ENCODE measurements at places on chromosomes 2 and 18.

GRCh38 chr2:112924821-112925220 lies 13.9 kb downstream of the IL37 start:
- DNase-seq, result no peak

GRCh38 chr2:222732489-222733178 lies 61.2 kb downstream of the MOGAT1 start:
- no peak for DNase-seq

- DNase-seq, result no peak
Observed at GRCh38 chr2:54473851-54474250, 17.7 kb downstream of the SPTBN1 start.

GRCh38 chr2:224359569-224359968 lies 42.3 kb downstream of the FAM124B start:
- no peak for DNase-seq

DNA sequence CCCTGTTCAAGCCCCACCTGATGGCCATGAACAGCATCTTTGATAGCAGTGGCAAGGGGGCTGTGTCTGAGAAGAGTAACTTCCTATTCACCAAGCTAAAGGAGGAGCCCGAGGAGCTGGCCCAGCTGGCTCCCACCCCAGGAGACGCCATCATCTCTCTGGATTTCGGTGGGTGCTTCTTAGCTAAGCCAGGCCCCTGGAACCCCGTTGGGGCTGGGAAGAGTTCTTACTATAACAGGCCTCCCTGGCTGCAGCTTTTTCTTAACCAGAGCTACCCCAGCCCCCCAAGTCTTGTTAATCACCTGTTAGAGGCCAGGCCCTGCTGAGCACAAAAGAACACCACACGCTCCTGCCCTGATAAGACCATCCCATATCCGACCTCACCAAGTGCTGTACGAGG lies 79.4 kb downstream of the EPAS1 start:
- DNase-seq, result no peak

GRCh38 chr2:160399880-160400279 lies 93.7 kb downstream of the RBMS1 start:
- DNase-seq, result no peak

DNA sequence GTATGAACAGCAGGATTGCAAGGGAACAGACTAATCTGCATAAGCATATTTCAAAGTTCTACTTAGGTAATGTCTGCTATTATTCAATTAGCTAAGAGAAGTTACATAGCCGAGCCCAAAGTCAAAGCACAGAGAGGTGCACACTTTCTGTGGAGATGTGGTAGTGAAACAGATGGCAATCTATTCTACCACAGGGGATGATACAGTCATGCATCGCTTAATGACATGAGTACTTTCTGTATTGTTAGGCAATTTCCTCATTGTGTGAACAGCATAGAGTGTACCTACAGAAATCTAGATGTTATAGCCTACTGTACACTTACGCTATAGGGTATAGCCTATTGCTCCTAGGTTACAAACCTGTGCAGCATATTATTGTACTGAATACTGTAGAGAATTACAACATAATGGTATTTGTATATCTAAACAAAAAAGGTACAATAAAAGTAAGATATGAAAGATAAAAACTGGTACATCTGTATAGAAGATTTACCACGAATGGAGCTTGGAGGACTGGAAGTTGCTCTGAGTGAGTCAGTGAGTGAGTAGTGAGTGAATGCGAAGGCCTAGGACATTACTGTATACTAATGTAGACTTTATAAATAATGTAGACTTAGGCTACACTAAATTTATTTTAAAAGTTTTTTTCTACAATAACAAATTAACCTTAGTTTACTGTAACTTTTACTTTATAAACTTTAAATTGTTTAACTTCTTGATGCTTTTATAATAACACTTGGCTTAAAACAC lies 197.6 kb downstream of the MBD5 start:
- DNase-seq, result no peak

DNA sequence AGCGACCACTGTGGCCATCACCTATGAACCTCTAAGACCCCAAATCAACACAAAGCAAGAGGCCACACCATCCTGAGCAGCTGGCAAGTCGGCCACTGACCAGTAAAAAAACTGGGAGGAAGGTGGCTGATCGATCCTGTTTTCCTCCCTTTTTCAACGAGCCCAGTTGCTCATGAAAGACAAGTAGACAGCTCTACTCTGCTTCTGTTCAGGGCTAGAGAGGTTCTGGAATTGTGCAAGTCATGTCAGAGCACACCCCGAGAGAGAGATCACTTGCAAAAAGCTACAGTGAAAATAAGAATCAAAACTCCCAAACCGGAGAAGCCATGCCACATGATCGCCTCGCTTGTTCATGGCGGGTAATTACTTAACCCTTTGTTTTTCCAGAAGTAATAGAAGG lies 34.6 kb downstream of the ZNF516 start:
- DNase-seq, result no peak

GRCh38 chr18:2027016-2027415 lies 544.3 kb downstream of the METTL4 start:
- no peak for DNase-seq

DNA sequence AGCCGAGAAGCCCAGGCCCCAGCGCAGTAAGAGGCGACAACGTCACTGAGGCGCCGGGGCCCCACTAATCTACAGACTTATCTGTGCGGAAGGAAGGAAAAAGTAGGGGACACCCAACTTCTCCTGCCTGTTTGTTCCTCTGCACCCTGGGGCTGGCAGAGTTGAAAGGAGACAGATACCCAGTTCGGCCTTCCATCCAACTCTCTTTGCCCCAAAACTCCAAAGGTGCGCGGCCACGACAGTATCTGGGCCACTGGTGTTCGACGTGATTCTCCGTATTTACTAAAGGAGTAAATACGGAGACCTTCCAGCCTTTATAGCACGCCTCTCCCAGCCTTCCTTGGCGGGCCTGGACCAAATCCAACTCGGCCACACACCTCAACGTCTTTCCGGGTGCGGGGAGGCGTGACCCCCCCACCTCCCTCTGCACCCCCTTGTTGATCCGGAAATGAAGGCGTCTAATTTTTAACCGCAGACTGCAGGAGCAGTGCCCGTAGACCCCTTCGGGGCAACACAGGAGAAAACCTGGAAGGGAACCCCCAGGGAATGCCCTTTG lies 1.6 kb downstream of the SMAD7 start:
- DNase-seq, result peak; percentile 77

DNA sequence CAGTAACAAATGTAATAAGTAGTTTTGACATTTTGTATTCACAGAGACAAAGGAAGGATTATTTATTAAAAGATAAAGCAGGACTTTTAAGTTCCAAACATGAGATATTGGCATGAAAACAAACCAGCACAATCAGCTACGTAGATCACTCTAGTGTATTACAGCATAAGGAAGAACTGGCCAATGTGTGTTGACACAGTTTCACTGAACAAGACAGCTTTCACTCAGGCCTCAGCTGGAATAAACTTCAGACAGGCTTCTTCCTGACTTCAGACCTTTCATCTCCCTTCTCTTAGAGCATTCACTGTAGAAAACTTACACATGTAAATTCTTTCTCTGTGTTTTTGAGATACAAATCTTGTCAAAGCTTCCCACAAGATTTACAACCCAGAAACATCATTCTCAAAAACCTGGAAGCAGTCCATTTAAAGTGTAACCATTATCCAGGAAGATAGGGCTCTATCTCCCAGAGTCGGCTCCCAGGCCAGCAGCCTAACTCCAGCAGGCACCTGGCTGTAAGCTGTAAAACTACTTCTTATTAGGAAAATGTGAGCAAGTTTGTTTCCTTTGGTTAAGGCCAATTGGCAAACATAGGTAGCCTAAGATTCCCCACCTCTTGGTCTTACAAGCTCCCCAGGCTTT lies 768.3 kb upstream of the CDH7 start:
- DNase-seq, result no peak

DNA sequence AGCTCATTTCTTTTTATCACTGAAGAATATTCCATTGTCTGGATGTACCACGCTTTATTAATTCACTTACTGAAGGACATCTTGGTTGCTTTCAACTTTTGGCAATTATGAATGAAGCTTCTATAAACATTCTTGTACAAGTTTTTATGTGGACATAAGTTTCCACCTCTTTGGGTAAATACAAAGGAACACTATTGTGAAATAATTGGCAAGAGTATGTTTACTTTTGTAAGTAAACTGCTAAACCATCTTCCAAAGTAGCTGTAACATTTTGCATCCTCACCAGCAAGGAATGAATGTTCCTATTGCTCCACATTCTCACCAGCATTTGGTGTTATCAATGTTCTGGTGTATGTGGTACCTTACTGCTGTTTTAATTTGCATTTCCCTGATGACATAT lies 15.8 kb upstream of the VWC2L start:
- DNase-seq, result no peak

DNA sequence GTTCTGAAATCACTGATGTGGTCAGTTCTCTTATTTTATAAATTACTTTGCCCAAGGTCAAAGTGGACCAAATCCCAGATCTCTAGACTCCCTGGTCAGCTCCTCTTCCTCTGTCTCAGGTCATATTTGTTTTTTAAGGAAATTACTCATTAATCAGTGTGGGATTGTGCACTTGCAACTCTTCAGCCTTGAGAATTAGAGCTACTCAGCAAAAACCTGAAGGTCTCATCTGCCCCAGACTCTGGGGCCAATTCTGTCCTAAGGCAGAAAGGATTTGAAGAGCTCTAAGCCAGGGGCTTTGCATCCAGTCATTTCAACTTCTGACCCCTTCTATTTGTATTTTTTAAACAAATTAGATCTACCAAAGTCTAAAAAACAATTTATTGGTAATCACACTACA lies 17.7 kb upstream of the DCC start:
- no peak for DNase-seq

DNA sequence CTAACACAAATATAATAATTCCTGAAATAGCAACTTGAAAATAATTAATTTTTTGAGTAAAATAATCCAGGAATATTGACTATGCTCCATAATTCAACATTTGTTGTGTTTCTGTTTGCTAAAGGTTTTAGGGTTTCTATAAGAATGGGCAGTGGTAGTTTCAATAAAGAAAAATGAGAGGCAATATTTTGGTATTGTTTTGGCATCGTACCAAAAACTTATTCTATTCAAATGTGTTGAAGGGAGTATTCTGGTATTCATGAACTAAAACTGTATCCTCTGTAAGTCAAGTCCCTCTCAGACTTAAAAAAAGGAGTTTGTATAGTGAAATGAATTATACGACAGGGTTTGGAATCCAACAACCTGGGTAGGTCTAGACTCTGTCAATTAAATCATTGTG lies 1245.6 kb upstream of the CELF4 start:
- DNase-seq, result no peak

DNA sequence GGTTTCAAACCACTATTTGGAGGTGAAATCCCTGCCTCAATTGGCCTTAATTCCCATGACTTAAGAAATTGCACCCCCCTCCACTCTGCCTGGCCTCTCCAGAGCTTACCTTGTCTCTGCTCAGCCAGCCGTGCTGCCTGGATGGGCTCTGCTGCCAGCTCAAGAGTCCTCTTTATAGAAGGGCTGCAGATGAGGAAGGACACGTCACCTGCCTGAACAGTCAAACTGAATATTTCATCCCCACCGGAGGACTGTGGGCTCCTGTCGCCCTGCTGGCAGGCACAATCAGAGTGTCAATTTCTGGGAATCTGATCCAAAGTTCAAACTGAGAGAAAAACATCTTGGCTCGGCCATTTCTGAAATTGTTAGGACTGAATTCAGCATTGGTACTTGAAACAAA lies at the start of gene OTOS:
TSS of gene OTOS (minus strand) at position 148 of the 400 bp plus-strand sequence. CDS start 332 bp downstream, outside the sequence.
- DNase-seq, result no peak

DNA sequence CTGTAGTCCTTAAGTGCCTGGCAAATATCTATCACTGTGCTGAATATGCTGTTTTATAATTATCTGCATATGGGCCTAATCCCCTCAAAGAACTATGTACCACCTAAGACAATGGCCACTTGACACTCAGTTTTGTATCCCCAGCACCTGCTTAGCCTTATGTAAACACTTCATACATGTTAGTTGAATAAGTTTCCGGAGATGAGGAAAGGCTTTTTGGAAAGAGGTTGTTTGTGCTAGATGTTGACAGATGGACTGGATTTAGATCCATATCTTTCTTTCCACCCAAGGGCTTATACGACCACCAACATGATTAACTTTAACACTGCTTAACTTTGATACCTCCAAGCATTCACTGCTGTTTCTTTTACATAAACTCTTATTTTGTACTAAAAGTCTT lies 63.3 kb downstream of the FAM228A start:
- DNase-seq, result no peak

- DNase-seq, result peak; percentile 71
Observed at GRCh38 chr2:11073251-11073650, 82.0 kb upstream of the SLC66A3 start.

- DNase-seq, result peak; percentile 67
Observed at GRCh38 chr18:45384137-45384961, 230.9 kb upstream of the SLC14A2 start.

- no peak for DNase-seq
Observed at GRCh38 chr2:222445227-222445626, 20.9 kb downstream of the SGPP2 start.

GRCh38 chr2:196944570-196944969 lies 18.1 kb upstream of the PGAP1 start:
- no peak for DNase-seq

DNA sequence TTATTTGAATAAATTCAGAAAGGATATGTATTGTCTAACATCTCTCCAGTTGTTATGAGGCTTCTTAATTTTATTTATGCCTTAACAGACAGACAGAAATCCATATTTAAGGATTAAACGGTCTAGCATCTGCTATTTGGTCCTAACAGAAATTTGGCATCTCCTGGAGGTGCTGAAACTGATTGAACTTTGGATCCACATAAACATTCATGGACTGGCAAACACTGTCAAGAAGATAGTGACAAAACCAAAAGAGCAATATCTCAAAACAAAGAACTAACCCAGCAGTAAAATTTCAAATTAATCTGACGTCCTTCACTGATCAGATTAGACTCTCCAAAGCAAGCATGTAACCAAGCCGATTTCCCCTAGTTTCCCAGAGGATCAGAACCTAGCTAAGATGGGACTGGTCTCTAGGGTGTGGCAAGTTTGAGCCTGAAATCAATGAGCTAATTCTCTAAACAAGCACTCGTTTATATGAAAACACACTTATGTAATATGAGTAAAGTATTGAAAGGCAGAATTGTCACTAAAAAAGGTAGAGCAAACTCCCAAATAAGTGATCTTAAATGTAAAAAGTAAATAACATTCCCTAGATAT lies 139.5 kb downstream of the NOL4 start:
- no peak for DNase-seq

- no peak for DNase-seq
Observed at GRCh38 chr18:63111671-63112402, 207.7 kb downstream of the BCL2 start.

- DNase-seq, result no peak
Observed at GRCh38 chr18:77102259-77103040, 30.1 kb downstream of the MBP start.

- DNase-seq, result no peak
Observed at GRCh38 chr18:31633392-31634330, 42.0 kb downstream of the TTR start.

DNA sequence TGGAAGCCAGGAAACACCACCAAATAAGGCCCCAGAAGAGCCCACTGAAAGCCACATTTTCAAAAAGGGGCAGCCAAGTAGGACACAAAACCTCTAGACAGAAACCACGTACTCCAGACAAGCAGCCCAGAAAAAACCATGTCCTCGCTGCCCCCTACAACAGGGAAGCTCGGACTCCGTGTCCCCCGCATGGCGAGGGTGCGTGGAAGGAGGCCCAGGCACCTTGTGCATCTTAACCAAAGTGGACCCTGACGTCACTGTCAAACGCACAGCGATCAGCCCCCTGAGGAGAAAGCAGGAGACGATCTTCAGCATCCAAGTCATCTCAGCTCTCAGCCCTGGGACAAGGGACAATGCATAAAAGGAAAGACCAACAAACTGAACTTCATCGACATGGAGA lies 168.4 kb downstream of the EIPR1 start:
- no peak for DNase-seq

GRCh38 chr18:44290366-44290977 lies 390.2 kb upstream of the SETBP1 start:
- no peak for DNase-seq

- DNase-seq, result no peak
Observed at GRCh38 chr2:3265471-3265870, 112.1 kb downstream of the EIPR1 start.

Data from pancreas (tissue), 10 donors.